NCI-H82 (cell line): ENCODE measurements at places on chromosomes 2 and 18.

DNA sequence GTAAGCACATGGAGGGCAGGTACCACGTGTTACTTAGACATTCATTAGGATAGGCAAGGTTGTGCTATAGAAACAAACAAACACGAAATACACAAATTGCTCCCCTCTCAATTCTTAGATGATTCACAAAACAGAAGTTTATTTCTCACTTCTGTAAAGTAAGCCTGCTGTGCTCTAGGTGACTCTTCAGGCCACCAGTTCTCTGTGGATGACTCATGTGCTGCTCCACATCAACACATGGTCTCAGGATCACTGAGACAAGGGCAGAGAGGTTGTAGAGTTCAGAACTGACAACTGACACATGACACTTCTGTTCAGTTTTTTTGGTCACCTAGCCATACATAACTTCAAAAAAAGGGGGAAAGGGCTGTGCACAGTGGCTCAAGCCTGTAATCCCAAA is 70.6 kb downstream of the DAW1 start:
- DNase-seq = no peak

GRCh38 chr18:48801728-48802542 is 148.8 kb downstream of the SMAD7 start:
- no peak for DNase-seq

DNA sequence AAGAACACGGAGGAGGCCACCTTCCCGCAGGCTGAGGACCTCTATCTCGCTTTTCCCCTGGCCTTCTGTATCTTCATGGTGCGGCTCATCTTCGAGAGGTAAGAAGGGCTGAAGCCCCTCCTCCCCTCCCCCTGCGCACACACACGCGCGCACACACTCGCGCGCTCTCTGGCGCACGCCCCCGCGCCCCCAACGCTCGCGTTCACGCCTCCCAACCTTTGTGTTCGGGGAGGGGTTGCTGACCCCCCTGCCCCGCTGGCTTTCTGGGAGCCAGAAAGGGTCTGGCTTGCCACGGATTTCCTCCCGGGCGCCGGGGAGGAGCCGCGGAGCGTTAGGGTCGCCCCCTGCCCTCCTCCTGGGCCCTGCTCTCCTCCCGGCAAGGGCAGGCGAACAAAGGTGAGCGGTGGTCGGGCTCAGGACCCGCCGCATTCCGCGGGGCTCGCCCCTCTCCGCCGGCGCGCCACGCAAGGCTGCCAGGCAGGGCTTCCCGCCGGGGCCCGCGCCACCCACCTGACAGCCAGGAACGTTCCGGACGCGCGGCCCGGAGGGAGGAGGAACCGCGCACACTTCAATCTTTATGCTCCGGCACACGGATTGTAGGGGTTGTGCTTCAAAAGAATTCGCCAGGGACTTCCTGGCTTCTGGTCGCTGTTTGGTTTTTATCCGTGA is 583 bp downstream of the CERS6 start:
- DNase-seq = peak; percentile 77

GRCh38 chr2:101533561-101534148 is 58.7 kb upstream of the RFX8 start:
- no peak for DNase-seq

DNA sequence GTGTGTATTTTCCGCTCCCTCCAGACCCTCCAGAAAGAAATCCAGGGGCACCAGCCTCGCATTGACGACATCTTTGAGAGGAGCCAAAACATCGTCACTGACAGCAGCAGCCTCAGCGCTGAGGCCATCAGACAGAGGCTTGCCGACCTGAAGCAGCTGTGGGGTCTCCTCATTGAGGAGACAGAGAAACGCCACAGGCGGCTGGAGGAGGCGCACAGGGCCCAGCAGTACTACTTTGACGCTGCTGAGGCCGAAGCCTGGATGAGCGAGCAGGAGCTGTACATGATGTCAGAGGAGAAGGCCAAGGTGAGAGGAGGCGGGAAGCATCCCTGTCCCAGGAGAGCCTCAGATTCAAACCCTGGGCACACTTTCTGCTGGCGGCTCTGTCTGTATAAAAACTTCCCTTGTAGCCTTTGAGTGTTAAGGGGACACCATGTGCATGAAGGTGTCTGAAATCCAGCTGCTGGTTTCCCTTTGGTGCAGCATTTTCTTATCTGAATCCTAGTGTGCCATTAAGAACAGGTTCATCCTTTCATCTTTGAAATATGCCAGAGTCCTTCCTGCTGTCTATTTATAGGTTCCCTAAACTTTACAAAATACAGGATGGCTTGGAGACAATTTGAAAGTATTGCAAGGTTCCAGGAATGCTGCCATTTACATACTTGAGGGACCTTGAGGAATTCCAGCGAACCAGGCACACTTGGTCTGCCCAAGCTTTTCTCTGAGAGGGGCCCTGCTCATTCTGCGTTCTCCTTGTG is 77.1 kb upstream of the EML6 start:
- no peak for DNase-seq

- DNase-seq = no peak
Measured at GRCh38 chr18:34807106-34807796, 97.2 kb downstream of the DTNA start.

DNA sequence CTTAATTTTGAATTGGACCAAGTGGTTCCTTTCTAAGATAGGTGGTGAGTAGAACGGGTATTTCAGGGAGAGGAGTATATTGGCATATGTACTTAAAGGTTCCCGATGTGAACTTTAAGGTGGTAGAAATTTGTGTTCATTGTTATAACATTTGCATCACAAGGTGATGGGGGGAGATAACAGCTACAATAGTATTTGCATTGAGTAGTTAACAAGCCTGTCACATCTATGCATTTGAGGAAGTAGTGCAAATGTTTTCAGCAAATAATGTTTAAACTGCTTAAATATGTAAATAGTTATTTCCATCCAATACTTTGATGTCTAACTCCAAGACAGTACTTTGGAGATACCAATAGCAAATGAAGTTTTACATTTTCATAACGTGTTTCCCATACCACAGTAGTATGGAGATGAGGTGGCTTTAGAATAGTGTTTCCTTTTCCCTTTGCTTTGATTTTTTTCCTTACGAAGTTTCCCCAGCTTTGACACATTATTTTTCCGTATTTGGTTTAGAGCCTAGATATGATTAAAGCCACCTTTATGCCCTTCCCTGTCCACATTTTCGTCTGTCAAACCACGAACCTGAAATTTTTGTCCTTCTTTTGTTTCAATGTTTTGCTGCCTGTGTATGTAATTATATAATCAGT is 46.6 kb downstream of the VAPA start:
- DNase-seq = no peak

- no peak for DNase-seq
Measured at GRCh38 chr2:134138115-134138514, 115.8 kb upstream of the MGAT5 start.

DNA sequence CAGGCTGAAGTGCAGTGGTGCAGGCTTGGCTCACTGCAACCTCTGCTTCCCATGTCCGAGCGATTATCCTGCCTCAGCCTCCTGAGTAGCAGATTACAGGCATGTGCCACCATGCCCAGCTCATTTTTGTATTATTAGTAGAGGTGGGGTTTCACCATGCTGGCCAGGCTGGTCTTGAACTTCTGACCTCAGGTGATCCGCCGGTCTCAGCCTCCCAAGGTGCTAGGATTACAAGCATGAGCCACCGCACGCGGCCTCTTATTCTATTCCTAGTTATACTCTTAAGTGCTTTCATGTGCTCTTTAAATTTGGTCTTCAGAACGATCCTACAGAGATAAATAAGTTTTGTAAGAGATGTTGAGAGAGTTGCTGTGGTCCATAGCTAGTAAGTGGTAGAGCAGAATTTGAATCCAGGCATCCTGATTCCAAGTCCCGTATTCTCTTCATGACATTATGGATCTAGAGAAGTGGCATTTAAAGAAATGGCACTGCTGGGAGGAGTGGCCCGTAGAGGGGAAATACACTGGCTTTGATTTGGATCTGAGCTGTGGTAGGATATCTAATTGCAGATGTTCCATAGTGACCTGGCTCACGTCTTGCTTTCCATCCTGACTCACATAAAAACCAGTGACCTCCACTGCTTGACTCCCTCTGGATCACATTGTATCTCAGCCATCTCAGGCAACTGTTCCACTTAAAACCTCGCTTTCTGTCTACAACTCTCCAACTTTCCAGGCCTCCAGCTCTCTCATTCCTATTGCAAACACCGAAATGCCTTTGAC is 22.8 kb upstream of the ME2 start:
- no peak for DNase-seq

DNA sequence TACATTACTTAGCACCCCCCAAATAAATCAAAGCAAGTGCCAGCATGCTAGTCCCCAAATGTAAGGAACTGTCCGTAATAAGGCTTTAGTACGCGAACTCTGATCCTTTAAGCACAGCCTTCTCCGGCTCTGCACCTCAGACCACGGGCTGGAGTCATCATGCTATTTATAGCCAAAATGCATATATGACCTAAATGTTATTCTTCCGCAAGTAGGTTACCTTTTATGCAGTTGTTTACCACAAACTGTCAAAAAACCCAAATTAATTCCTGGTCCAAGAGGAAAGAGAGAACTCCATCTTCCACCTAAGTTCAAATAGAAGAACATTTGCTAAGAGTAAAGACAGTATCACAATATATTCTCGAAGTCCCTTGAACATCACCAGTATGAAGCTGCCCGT is 42.7 kb downstream of the ZNF516 start:
- peak; percentile 66 for DNase-seq

DNA sequence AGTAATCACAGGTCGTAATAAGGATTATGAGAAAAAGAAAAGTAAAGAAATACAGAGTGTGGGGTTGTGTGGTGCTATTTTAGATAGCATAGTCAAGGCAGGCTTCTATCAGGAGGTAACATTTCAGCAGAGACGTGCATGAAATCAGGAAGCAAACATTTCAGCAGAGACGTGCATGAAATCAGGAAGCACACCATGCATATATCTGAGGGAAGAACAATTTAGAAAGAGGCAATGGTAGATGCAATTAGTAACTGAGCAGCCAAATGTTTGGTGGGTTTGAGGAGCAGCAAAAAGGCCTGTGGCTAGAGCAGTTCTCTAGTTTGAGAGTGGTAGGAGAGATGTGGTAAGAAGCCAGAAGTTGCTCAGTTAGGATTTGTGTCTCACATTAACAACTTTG is 713.7 kb downstream of the ADCYAP1 start:
- no peak for DNase-seq

- no peak for DNase-seq
Measured at GRCh38 chr2:237452861-237453260, 34.2 kb upstream of the MLPH start.

DNA sequence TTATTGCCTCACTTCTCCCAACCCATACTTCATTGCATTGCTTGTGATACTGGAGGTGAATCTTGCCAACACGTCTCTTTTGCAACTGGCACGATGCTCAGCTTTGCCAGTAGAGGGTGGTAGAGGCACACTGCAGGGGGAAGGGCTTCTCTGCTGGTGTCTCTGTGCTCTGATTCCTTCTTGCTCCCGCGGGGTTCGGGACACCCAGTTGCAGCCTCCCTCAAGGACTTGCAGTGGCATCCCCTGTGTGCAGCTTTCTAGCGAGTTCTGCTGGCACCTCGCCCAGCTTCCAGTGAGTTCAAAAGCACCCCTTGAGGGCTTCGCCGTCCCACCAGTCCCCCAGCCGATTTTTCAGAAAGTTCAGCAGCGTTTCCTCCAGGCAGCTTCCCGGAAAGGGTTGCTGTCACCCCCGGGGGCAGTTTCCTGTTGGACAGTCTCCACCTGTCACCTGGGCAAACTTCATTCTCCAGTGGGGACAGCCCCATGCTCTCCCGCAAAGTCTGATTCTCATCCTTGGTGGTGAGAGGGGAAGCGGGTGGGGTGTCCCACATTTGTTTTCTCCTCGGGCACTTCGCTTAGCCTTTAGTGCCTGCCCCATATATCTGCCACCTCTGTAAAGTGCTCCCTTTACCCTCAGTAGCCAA is 35.4 kb upstream of the EN1 start:
- DNase-seq = peak; percentile 81

GRCh38 chr2:180655393-180655792 is 325.0 kb upstream of the UBE2E3 start:
- no peak for DNase-seq

- no peak for DNase-seq
Measured at GRCh38 chr2:108554528-108554927, 20.3 kb downstream of the LIMS1 start.

DNA sequence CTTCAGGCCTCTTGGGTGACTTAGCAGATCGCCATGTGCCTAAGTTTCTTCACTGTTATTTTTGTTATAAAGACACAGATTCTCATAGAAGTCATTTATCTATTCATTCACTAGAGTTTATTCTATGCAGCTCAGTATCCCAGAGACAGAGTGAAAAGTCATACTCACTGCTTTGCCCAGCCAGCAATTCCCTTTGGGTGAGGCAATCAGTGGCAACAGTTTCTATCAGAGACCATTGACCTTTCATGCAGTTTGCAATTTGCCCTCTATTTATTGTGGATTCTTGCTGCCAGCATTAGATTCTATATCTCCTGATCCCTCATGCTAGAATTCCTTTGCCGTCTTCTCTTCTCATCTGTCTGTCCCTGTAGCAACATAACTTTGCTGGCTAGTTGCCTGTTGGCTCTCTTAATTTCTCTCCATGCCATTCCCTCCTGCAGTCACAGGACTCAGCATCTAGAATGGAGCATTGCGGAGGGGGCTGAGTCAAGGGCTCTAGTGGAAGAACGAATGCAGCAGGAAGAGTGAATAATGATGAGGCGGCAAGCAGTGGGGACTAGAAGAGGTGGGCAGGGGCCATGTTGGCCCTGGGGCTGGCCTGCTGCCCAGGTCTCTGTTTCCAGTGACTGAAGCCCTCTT is 12.2 kb downstream of the SLC9A4 start:
- DNase-seq = no peak

DNA sequence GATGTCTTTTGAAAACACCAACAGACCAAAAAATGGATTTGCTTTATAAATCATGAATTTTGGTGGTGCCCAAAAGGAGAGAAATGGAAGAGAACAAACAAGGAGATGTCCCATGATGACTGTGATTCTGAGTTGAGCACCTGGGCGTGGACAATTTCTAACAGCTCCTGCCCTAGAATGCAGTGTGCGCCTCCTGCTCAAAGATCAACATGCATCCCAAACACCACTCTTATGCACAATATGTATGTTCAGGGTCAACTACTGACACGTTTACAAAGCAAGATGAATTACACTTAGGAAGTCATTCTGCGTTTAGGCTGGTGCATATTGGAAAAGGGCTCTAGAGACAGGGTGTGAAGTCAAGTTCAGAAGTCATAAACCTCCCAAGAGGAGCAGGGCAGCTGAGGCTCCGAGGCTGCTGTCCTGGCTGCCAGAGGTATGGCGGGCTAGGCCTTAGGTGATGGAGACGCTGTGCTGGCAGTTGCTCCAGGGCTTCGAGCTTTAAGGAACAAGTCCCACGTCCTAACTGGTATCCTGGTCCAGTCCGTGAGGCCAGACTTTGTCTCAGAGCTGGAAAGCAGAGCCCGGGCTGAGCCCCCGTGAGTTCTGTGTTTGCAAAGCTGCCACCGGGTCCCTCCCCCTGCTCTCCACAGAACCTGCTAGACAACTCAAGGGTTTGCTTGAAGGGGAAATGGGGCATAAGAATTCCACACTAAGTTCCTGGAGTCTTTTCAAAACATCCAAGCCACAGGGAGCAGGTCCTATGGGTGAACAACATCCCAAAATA is 74.0 kb downstream of the ZNF516 start:
- DNase-seq = no peak
